ENCODE measurements at places on chromosomes 11 and 22.
A peak's percentile ranks its signal among the peaks of the same experiment; 100 is the strongest.

- DNase-seq = no peak
Measured at GRCh38 chr11:68092411-68092810, 28.8 kb downstream of the CHKA start.

DNA sequence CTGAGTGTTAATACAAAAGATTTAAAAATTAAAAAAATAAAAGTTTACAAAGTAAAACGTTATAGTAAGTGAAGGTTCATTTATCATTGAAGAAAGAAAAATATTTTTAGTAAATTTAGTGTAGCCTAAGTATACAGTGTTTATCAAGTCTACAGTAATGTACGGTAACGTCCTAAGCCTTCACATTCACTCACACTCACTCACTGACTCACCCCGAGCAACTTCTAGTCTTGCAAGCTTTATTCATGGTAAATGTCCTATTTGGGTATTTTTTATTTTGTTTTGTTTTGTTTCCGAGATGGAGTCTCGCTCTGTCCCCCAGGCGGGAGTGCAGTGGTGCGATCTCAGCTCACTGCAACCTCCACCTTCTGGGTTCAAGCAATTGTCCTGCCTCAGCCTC lies 8.8 kb downstream of the CASTOR1 start:
- DNase-seq = no peak

- no peak for DNase-seq
Measured at GRCh38 chr11:129249923-129250322, 57.8 kb upstream of the ARHGAP32 start.

DNA sequence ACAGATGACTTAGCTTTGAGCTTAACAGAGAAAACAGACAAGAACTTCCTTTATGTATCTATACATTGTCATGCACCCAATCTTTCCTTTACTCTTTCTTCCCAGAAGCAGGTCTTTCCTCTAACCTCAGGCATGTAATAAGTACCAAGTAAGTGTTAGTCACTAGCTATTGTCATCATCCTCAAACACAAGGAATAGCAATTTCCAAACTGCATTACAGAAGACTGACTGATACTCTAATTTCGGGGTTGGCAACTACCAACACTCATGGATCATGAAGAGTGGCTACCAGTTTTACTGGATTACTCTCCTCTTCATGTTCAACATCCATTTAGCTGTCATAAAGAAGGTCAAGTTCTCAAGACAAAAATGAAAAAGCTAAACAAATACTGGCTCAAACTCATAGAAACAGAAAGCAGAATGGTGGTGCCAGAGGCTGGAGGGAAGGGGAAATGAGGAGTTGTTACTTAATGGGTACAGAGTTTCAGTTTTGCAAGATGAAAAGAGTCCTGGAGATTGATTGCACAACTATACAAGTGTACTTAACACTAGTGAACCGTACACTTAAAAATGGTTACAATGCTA lies 111.6 kb downstream of the SIK3 start:
- DNase-seq = no peak

- no peak for DNase-seq
Measured at GRCh38 chr22:43133401-43133800, 9.8 kb downstream of the MCAT start.

DNA sequence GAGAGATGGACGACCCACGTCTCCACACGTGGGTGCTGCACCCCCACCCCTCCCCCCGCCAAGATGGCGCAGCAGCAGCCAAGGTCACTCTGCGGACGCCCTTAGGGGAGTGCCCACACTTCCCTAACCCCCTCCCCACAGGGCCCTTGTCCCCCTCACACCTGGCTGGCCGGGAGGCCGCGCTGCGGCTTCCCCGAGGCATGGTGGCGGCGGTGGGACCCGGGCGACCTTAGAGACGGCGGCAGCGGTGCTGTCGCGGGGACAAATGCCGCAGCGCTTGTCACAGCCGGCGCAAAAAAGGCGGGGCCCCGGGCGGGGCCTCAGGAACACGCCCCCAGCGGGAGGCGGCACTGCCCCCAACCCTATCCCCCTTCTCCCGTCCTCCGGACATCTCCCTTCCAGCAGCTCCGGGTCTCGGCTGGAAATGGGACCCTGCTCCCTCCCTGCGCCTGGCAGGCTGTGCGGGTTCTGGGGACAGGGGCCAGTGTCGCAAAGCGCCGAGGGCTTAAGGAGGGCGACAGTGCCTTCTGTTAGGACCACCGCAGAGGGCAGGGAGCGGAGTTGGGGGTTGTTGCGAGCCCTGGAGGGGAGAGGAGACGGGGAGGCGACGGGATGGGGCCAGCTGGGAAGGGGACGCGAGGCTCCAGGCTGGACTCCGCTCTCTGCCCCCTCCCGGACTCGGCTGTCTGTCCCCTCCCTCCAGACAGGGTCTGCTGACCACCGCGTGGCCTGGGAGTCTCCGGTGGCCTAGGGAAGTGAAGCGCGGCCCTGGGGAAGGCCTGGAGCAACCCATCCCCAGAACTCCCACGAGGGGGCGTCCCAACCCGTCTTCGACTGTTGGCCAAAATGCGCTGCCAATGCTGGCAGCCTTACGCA lies at the start of gene CHCHD10:
Gene CHCHD10 (minus strand): TSS at position 300 of the 876 bp plus-strand sequence. CDS start 98 bp downstream, at position 202.
- DNase-seq = peak; percentile 54

- DNase-seq = no peak
Measured at GRCh38 chr22:48705159-48705916, 1122.3 kb downstream of the BRD1 start.

- DNase-seq = no peak
Measured at GRCh38 chr11:42075180-42075579, 615.7 kb upstream of the LRRC4C start.

- no peak for DNase-seq
Measured at GRCh38 chr11:20247591-20248007, 87.3 kb upstream of the DBX1 start.

- no peak for DNase-seq
Measured at GRCh38 chr11:126011754-126012153, 50.9 kb downstream of the CDON start.

GRCh38 chr11:18692941-18693760 lies 5.4 kb upstream of the TMEM86A start:
- DNase-seq = no peak

DNA sequence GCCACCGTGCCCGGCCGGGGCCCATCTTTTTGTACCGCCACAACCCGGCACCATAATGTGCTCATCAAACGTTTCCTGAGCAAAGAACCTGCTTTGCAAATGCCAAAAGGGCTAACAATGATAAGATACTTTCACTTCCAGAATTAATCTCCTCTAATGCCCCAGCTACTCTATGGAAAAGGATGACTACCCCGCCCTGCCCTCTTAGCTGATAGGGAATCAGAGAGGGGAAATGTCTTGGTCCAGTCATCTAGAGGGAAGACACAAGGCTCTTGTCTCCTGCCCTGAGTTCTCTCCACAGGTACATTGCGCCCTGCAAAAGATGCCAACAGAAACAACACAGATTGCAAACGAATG lies 586 bp downstream of the TTLL1 start:
- DNase-seq = no peak

DNA sequence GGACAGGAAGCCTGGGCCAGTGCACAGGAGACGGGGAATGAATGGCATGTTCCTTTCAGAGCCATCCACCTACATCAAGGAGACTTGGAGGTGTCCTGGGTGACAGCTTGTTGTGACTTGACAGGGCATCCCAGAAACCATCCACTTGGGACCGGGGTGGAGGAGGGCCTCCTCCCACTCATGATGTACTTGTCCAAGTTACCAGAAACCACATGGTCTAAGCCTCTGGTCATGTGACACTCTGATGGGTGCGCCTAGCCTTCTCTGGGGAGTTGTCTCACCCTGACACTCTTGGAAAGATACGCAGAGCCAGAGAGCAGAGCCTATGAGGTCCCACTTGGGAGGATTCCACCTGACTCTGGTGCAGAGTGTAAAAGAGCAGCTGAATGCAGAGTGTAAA lies 21.6 kb upstream of the FXYD6 start:
- DNase-seq = no peak

- DNase-seq = no peak
Measured at GRCh38 chr11:29641201-29641600, 375.6 kb downstream of the KCNA4 start.

DNA sequence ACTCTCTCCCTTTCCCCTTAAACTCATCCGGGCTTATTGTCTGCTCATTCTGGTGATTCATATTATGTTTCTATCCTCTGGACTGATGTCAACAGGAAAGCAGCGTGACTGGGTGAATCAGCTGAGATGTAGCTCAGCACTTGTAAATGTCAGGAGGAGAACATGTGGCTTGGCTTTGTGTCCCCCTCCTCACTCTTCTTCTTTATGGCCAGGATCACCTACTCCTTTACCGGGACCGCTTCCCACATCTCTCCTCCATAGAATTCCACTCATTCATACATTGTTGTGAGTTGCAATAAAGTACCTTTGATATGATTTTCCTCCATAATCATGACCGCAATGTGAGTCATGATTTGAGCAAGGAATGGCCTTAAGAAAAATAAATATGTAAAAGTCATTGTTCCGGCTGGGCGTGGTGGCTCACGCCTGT lies 15.8 kb upstream of the SYN3 start:
- no peak for DNase-seq

- DNase-seq = no peak
Measured at GRCh38 chr11:43223026-43223425, 88.8 kb upstream of the API5 start.
